Nasal cavity respiratory epithelium epithelial cell of viscerocranial mucosa (primary cell): ENCODE measurements at places on chromosomes 13 and 19. TPM values are rescaled to one million over a fixed set of nuclear protein-coding genes. Genes with fewer than 3 reads are reported as not detected.

ZNF729 gene
- not detected in 2 replicates for total RNA-seq

KCNRG gene
- total RNA-seq: 2.4 and 4.8 TPM in 2 replicates

KLK14 gene
- under 0.01 and 0.21 TPM in 2 replicates for total RNA-seq

IL12RB1 gene
- under 0.01 TPM in 1 of 2 replicates, not detected in the other for total RNA-seq

ZNF835 gene
- total RNA-seq: under 0.01 and 0.36 TPM in 2 replicates

ZNF541 gene
- total RNA-seq: under 0.01 TPM in 2 replicates

CCDC194 gene
- 0.07 TPM in 1 of 2 replicates, not detected in the other for total RNA-seq

SIGLEC9 gene
- not detected in 2 replicates for total RNA-seq

LILRA5 gene
- not detected in 2 replicates for total RNA-seq

KANK3 gene
- total RNA-seq: 0.57 and 1.7 TPM in 2 replicates

AP3D1 gene
- 89.2 and 208 TPM in 2 replicates for total RNA-seq

CGB2 gene
- total RNA-seq: not detected in 2 replicates

BRSK1 gene
- total RNA-seq: 0.34 and 0.43 TPM in 2 replicates

ZNF649 gene
- 14.0 and 17.0 TPM in 2 replicates for total RNA-seq

FBN3 gene
- total RNA-seq: not detected in 2 replicates

PGLYRP2 gene
- not detected in 2 replicates for total RNA-seq

ELANE gene
- total RNA-seq: 0.07 TPM in 1 of 2 replicates, not detected in the other

FUZ gene
- total RNA-seq: 10.6 and 16.5 TPM in 2 replicates

NANOS3 gene
- total RNA-seq: 0.14 TPM in 1 of 2 replicates, not detected in the other

INAFM1 gene
- total RNA-seq: 2.1 TPM in 2 replicates

FLT3LG gene
- total RNA-seq: 0.34 and 1.00 TPM in 2 replicates

SLITRK5 gene
- total RNA-seq: under 0.01 and 0.07 TPM in 2 replicates

PLA2G4C gene
- total RNA-seq: 1.0 and 1.7 TPM in 2 replicates
